Fibroblast of the aortic adventitia (primary cell): ENCODE measurements at places on chromosomes 4 and X.

GRCh38 chrX:115970718-115971117 is 199.8 kb upstream of the AGTR2 start:
- no peak for DNase-seq

- no peak for DNase-seq
These were observed 361.6 kb downstream of the GRIA2 start for GRCh38 chr4:157582141-157582540.

GRCh38 chr4:14855719-14856061 is 146.6 kb upstream of the CPEB2 start:
- DNase-seq, result no peak

GRCh38 chr4:182955411-182955810 is 38.2 kb upstream of the DCTD start:
- no peak for DNase-seq

GRCh38 chrX:151715752-151716151 is at the start of gene FATE1:
TSS of gene FATE1 (plus strand) at chrX:151716035. CDS start at chrX:151716120, 85 bp downstream.
- no peak for DNase-seq

DNA sequence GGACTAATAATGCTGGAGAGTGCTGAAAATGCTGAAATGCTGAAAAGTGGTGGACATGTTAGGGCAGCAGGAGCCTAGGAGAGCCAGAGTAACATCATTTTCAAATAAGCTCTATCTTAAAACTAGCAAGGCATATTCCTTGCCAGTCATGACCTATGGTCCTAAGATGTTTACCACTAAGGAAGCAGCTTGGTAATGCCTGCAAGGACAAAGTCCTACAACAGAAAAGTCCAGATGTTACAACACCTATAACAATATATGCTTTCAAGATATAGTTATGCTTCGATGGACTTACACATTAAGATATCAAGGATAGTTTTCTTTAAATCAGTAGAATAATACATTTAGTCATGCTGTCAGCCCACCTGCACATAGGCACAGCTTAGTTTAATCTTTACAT is 4.5 kb upstream of the ADH4 start:
- no peak for DNase-seq

- no peak for DNase-seq
These were observed 30.5 kb downstream of the F11 start for GRCh38 chr4:186296481-186296880.

- peak; percentile 13 for DNase-seq
These were observed 174.6 kb downstream of the ZNF330 start for GRCh38 chr4:141395246-141395830.

GRCh38 chrX:150036181-150036580 is 97.9 kb upstream of the EOLA2 start:
- peak; percentile 69 for DNase-seq

- DNase-seq, result peak; percentile 61
These were observed 851.6 kb downstream of the CENPC start for GRCh38 chr4:66693694-66694093.

- no peak for DNase-seq
These were observed 67.4 kb upstream of the PCDH19 start for GRCh38 chrX:100477467-100477866.

GRCh38 chrX:13667919-13668318 is 15.0 kb downstream of the TCEANC start:
- DNase-seq, result no peak

GRCh38 chrX:140817943-140818342 is 108.4 kb downstream of the LINC00632 start:
- peak; percentile 45 for DNase-seq

GRCh38 chrX:123121241-123121640 is 62.8 kb upstream of the GRIA3 start:
- no peak for DNase-seq
